ENCODE measurements at places on chromosomes 4 and X. TPM values are rescaled to one million over a fixed set of nuclear protein-coding genes. Genes with fewer than 3 reads are reported as not detected.
A peak's percentile ranks its signal among the peaks of the same experiment; 100 is the strongest.

DNA sequence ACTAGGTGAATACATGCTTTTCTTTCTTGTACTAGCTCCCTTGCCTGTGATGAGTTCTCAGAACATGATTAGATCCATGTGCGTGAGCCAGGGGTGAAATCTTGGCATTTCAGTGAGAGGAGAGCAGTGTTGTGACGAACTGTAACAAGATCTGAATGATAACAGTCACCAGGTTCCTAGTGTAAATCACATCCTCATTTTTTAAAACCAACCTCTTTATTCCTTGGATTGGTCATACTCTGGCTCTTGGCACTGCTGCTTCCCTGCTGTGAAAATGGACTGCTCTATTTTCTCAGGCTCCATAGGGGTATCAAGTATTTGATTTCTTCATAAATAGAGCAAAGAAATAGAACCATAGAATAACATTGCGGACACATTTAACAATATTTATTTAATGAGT is 206.3 kb downstream of the SLC4A4 start:
- peak; percentile 54 for DNase-seq

GRCh38 chrX:56726605-56727004 is 2.4 kb upstream of the NBDY start:
- DNase-seq = no peak

FAM13A gene
- polyA plus RNA-seq = 12.3 TPM

CT45A2 gene
- polyA plus RNA-seq = not detected

DNA sequence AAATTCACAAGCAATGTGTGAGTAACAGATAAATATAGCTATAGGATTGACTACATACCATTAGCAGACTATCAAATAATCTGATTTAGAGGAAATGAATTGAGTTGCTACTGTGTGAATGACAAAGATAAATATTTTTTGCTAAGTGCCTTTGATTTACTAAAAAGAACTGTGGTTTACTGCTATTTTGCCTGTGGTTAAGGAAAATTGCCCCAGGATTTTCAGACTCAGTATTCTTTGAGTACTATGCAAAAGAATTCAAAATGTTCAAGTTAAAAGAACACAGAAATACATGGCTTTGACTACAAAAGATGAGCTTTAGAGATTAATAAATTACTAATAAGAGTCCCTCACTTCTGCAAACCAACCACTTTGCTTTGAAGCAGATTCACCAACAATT is 853.8 kb downstream of the ADGRL3 start:
- DNase-seq = no peak

GRCh38 chr4:122666527-122667245 is 45.8 kb upstream of the IL21 start:
- DNase-seq = peak; percentile 96

ABCE1 gene
- polyA plus RNA-seq = 50.6 TPM

ARMCX4 gene
- 2.5 TPM for polyA plus RNA-seq
